Stimulated activated naive CD8-positive, alpha-beta T cell treated with anti-CD3 and anti-CD28 coated beads, Interleukin-15, amount 100 ng/mL, for 72 hours (primary cell): ENCODE measurements at places on chromosomes 7 and 10.

GRCh38 chr7:35533902-35534301 is 161.0 kb downstream of the HERPUD2 start:
- DNase-seq = no peak

- no peak for DNase-seq
Measured at GRCh38 chr7:14787551-14787950, 115.0 kb downstream of the DGKB start.

DNA sequence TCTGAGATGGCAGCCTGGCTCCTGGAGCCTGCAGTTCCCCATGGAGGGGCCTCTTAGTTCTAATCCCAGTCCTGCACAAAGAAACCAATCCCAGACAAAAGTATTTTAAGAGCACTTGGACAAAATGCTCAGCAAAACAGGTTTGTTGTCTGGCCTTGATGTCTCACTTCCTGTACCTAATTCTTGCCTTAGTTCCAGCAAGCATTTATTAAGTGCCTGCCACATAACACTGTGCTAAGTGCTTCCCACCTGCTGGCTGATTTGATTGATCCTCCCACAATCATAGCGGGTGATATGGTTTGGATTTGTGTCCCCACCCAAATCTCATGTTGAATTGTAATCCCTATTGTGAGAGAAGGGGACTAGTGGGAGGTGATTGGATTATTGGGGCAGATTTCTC is 65.7 kb upstream of the HABP2 start:
- no peak for DNase-seq

DNA sequence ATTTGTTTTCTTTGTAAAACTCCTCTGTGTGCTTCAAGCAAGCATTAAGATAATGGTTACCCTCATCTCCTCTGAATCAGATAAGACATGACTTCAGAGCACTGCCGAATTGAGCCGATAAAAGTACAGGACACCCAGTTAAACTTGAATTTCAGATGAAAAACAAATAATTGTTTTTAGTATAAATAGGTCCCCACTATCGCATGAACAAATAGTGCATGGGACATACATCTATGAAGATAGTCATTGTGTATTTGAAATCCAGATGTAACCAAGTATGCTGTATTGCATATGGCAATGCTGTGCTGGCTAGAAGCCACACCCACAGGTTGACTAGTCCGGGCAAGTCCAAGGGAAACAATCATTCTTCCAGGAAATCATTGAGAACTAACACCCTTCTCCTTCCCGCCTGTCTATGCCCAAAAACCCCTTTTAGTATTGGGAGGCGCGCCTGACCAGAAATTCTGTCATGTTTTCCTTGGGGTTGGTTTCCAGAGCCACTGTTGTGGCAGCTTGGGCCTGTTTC is 12.6 kb upstream of the FGFR2 start:
- no peak for DNase-seq

GRCh38 chr10:5919568-5919967 is 29.5 kb downstream of the FBH1 start:
- no peak for DNase-seq

GRCh38 chr7:37249240-37249639 is 199.4 kb downstream of the ELMO1 start:
- no peak for DNase-seq

GRCh38 chr10:132305654-132306342 is 2.0 kb downstream of the STK32C start:
- no peak for DNase-seq

DNA sequence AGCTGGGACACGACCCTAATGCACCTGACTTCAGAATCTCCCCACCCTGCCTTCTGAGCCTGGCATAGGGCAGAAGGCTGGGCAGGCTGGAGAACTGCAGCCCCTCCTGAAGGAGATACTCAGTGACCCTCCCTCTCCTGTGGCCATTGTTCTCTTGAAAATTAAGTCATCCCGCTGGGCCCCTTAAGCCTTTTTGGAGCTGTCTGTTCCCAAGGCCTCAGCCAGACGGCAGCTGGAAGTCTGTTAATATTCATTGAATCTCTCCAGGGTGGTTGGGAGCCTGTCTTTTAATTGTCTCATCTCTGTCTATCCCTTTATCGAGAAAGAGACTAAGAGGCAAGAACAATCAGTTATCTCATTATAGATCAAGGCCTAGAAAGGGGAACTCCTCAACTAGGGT is 118.1 kb upstream of the PCBD1 start:
- no peak for DNase-seq

- DNase-seq = peak; percentile 42
Measured at GRCh38 chr10:1043532-1043995, 5.4 kb downstream of the IDI1 start.

DNA sequence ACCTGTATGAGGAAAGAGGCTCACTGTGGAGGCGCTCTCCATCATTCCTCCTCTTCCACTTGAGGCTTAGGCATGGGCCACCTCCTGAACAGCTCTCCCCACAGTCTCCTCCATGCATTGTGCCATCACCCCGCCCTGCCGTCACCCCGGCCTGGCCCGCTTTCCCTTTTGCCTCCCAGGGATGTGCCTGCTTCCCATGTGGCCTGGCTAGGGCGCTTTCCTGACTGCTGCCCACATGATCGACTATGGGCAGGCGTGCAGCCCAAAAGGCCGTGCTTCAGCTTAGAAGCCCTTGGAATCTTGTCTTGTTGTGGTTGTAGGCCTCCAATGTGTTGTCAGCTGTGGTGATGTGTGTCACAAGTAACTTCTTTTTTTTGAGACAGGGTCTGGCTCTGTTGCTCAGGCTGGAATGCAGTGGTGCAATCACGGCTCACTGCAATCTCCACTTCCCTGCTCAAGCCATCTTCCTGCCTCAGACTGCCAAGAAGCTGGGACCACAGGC is 1.8 kb upstream of the ACTR3C start:
- no peak for DNase-seq

DNA sequence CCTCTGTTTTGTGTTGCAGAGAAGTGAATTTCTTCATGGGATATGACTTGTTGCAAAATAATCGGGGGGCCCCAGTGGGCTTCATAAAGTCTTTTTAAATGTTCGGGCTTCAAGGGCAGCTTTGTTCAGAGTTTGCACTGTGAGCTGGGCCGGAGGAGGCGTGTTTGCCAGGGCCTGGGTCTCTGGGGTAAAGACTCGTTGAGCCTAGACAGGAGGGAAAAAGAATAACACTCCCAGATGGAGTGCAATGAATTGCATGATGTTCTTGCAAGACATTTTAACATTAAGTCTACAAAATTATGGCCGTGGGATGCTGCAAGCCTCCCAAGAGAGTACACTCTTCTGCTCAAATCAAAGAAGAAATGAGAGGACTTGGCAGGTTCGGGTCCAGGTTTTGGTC is 23.6 kb downstream of the BMPER start:
- no peak for DNase-seq

DNA sequence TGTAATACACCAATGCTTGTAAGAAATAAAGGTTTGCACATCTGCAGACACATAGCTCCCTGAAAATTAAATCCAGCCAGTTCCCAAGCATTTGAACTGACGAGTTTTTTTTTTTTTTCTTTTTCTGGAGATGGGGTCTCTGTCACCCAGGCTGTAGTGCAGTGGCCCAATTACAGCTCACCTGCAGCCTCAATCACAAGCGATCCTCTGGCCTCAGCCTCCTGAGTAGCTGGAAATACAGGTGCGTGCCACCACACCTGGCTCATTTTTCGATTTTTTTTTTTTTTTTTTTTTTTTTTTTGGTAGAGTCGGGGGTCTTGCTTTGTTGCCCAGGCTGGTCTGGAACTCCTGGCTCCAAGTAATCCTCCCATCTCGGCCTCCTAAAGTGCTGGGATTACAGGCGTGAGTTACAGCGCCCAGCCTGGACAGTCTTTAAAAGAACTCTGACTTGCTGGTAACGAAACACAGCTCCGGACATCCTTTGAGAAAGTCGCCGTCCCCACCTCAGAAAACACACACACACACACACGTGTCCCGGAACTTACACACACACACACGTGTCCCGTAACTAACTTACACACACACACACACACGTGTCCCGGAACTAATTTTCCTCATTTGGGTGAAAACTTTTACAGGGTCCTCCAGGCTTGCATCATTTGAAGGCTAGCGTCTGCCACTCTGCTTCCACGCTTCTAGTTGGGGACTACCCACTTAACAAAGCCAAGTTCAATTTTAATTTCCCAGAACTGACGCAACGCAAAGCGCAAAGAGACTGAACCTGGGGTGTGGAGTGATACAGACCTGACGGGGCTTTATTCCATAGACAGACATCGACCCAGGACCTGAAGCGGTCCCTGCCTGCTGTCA is 18.6 kb downstream of the OCM2 start:
- no peak for DNase-seq

DNA sequence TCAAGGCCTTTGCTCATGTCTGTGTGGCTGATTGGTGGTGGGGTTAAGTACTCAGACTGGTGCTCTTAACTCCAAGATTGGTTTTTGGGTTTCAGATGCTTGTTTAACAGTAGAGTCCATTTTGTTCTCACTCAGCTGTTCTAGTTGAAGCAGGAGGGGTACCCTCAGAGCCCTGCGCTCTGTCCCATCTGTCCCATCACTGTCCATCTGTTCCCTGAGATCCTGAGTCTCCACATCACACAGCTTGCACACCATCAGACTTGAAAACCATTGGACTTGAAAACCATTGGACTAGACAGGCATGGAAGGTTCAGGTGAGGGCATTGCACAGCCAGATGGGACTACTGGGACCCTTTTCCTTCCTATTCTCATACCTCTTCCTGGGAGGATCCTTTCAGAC is 39.3 kb downstream of the TMEM178B start:
- DNase-seq = no peak

DNA sequence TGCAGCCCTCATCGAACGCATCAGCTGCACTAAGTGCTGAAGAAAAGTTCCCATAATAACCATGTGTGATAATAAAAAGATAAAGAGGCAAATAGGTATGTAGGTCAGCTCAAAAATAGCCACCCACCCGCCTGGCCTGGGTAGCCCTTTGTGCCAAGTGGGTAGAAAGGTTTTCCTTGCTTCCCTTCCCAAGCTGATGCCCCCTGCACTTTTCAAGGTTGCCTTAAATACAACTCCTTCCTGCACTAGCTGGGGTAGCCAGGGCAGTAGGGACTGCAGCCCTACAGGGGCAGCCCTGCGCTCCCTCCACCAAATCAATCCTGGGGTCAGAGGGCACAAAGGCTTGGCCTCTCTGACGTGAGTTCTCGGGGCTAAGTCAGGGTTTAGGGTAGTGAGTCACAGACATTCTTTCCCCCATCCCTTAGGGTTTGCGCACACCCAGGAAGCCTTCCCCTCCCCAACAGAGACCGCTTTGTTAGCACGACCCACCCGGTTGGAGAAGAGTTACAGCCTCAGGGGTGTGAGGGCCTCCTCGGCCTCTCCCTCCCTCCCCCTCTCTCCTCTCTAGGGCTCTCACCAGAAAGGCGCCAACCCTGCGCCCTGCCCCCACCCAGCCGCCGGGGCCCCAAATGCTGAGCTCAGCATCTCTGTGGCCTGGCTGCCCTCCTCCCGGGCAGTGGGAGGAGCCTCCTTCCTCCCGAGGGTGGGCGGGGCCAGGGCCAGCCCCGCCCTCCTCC is 13.3 kb upstream of the DDIT4 start:
- peak; percentile 98 for DNase-seq

DNA sequence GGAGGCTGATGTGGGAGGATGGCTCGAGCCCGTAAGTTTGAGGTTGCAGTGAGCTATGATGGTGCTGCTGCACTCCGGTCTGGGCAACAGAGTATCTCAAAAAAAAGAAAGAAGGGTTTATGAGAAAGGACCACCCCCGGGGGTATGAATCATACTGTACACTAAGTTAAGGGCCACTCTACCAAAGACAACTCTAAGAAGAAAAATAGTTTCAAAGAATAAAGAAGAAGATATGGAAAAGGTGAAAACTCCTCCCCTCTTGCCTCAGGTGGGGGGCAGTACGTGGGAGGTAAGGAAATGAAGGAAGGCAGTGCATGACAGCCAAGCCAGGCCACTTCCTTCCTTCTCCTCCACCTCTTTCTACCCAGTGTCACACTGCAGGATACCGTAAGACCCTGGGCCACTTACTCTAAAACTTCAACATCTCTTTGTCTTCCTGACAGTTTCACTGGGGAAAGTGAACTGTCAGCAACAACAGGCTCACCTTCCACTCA is 61.3 kb downstream of the PIP4K2A start:
- DNase-seq = peak; percentile 37

DNA sequence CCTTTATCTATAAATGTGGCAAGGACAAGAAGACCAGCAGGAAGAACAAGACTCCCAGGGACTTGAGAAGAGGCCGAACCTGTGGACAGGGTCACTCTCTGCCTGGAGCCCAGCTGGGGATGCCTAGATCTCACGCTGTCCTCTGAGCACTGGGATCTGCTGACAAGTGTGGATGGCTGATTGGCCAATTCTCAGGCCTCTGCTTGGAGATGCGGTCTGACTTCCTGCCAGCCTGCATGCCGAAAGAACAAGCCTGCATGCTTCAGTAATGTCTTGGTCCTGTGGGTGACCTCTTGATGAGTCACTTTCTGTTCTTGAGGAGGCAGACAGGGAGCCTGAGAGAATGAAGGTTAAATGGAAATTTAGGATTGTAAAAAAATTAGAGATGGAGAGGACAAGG is 84.7 kb downstream of the TMEM178B start:
- DNase-seq = no peak

DNA sequence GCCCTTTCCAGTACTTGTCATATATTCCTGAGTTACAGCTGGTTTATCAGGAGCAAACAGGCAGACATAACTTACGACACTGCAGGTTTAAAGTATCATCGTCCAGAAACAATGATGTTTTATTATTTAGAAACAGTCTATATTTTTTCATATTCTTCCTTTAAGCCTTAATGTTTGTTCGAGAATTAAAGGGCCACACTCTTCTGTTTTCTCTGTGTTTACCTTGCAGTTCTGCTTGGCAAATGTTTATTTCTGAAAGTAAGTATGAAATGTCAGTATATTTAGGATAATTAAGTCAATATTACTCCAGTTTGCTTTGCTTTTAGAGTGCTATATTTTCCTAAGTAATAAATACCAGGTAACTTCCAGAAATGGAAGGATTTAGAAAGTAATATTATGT is 115.1 kb downstream of the VTI1A start:
- DNase-seq = no peak

GRCh38 chr7:50667789-50668226 is 102.6 kb upstream of the DDC start:
- DNase-seq = no peak

DNA sequence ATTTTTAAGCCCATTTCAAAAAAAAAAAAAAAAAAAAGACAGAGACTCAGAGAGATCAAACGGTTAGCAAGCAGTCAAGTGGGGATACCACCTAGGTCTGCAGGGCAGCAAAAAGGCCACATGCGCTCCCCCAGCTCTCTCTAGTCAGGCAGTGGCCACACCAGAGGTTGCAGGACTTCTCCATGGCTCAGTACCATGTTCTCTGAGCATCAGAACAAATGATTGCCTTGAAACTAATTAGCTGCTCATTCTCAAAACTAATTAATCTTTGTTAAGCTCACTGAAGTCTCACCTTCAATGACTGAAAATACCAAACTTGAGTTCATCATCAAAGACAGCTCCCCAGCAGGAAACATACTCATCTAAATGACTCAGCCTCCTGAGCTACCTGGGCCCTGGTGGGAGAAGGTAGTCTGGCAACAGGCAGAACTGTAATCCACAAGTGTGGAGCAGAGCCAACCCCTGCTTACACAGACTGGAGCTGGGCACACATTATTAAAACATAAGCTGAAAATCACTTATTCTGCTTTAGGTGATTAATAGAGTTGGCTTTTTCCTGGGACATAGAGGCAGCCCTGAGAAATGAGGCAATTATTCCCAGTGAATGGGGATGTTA is 319.6 kb downstream of the GRID1 start:
- DNase-seq = peak; percentile 26

GRCh38 chr7:158631574-158632195 is 44.1 kb upstream of the PTPRN2 start:
- DNase-seq = no peak

GRCh38 chr7:49911909-49912308 is 138.5 kb downstream of the VWC2 start:
- no peak for DNase-seq
